Hematopoietic multipotent progenitor cell treated with erythropoietin and hydrocortisone succinate and interleukin-3 and kit ligand, for 6 days (in vitro differentiated cells): ENCODE measurements at places on chromosomes 1 and 21.

DNA sequence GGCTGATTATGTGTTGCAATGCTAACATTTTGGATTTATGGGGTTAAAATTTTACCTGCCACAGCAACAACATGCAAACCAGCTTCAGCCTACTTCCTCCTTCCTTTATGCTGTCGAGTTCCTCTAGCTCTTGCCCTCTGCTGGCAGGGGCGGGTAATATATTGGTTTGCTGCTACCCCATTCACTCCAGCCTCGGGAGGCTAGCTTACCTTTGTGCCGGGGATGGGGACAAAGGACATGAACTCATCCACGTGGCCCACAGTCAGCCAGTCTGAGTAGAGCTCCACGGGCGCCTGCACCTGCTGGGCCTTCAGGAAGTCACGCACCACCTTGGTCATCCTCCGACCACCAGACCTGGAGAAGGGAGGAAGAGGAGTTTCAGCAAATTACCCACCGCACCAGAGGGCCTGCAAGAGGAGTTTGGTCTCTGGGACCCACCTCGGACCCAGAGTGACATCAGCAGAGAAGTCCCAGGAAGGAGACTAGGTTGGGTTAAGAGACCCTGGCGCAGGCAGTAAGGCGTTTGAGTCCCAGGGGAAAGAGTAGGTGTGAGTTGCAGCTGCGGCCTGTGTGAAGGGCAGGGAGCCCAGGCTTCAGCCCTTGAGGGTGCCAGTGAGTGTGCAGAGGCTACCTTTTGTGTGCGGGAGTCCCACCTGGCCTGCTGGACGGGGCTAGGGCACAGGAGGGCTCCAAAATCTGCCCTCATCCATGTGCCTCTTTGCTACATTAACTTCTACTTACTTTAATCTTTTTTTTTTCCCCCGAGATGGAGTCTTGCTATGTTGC lies 21.8 kb upstream of the SDHB start:
- peak; percentile 74 for DNase-seq

DNA sequence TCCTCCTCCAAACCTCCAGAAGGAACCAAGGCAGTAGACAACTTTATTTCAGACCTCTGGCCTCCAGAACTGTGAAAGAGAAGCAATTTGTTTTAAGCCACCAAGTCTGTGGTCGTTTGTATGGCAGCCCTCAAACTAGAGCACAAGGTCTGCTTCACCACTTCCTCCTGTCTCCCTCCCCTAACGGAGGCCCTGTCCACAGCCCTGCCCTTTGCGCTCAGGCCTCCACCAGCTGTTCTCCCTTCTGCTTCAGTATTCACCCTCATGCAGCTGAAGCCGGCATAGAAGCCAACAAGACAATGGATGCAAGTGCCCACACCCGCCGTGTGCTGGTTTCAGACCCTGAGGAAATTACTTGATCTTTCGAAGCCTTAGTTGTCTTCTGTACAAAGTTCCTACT lies 364.1 kb downstream of the HHAT start:
- peak; percentile 62 for DNase-seq

DNA sequence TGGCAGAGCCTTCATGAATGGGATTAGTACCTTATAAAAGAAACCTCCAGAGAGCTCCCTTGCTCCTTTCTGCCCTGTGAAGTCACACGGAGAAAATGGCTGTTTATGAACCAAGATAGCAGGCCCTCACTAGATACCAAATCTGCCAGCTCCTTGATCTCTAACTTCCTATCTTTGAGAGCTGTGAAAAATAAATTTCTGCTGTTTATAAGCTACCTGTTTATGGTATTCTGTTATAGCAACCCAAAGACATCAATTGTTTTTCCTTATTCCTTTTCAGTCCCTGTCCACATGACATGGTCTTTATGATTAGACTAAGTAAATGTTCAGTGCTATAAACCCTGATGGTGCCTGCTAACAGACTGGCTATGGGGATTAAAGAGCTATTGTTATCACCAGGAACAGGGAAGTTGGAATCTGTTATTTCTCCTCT lies 9.7 kb upstream of the STIL start:
- DNase-seq = peak; percentile 28

GRCh38 chr1:236508593-236509027 lies 15.2 kb upstream of the LGALS8 start:
- DNase-seq = no peak

GRCh38 chr21:39161064-39161463 lies 22.2 kb downstream of the PSMG1 start:
- no peak for DNase-seq
